ENCODE measurements at places on chromosomes 5 and 9.

DNA sequence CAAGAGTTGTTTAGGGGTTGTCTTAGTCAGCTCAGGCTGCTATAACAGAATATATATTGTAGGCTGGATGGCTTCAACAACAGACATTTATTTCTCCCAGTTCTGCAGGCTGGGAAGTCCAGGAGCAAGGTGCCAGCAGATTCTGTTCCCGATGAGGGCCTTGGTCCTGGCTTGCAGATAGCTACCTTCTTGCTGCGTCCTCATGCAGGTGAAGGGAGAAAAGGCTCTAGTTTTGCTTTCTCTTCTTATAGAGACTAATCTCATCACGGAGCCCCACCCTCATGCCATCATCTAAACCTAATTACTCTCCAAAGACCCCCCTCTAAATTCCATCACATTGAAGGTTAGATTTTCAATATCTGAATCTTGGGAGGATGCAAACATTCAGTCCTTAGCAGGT lies 246.0 kb upstream of the ANKRD55 start:
- DNase-seq, result no peak

DNA sequence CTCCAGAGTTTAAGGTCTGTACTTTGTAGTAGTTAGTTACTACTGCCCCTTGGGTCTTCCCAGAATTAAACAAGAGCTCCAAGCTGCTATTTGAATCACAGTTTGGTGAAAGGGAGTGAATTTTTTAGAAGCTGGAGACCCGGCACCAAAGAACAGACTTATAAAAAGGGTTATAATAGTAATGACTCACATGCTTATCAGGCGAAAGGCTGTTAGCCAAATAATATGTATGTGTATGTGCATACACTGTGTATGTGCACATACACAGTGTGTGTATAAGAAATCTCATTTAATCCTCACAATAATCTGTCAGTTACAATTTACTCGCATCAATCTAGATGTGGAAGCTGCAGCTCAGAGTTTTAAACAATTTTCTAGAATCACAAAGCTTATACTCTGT lies 59.5 kb upstream of the ITGA1 start:
- no peak for DNase-seq

GRCh38 chr5:164233791-164234190 lies 728.4 kb downstream of the MAT2B start:
- no peak for DNase-seq

DNA sequence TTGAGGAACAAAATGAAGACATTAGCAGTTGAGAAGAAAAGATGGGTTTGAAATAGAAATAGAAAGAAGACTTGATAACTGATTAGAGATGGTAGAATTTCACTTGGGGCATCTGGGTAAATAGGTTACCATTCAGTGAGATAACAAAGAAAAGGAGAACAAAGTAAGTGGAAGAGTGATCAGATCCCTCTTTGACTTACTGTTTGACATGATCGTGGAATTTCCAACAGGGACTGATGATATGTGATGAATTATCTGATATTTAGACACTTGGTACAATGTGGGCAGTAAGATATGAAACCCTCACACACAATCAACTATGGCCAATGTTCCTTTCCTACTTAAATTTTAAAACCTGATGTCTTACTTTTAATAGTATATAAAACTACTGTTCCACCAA lies 70.1 kb upstream of the STARD4 start:
- DNase-seq, result no peak

DNA sequence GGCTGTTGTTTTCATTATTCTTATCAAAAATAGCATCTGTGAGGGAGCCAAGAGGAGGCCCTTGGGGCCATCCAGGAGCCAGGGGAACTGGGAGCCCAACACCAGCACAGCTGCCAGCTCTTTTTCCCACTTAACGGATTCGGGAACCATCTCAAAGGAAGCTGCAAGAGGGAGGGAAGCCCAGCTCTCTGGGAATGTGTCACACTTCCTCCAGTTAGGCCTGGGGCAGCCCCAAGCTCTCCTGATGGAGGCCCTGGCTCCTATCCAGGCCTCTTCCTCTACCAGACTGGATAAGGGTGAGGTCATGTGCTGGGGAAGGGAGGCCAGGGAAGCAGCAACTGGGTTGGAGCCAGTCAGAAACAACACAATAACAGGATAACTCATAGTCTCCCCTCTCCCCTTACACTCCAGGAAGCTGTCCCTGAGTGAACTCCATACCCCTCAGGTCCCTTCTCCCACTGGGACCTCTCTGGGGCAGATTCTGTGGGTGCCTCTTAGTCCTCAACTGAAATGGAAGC lies 12.7 kb downstream of the CSF2 start:
- peak; percentile 44 for DNase-seq

DNA sequence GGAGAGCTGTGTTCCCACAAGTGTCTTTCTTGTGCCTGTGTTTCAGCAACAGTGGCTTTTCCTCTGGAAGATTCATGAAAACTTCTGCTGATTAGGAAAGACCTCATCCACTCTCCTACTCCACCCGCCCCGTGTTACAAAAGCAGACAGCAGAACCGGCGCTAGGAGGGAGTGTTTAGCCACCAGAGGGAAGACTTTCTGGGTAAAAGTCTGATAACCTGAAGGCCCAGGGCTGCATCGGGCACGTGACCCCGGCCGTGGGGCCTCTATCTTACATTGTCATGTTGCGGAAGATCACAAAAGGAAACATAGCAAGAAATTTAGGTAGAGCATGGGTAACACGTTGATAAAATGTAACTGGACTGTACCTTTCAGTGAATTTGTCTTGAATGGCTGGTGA lies 32.0 kb upstream of the DMRT2 start:
- DNase-seq, result no peak

- no peak for DNase-seq
Observed at GRCh38 chr9:93830012-93830596, 125.1 kb downstream of the BARX1 start.

DNA sequence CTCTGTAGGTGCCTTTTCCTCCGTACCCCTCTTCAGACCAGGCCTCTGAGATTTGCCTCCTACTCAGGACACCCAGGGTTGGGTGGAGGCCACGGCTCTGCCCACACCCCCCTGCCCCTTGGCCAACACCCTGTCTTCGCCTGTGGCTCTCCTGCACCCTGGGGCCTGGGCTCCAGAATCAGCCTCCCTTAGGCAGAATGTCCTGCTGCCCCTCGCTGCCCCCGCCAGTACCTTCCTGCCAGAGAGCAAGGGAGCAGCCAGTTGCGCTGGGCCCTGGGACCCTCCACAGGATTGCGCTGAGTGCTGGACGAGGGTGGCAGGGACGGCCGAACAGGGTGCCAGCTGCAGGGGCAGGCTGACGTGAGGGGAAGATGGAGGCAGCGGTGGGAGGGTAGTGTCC lies 53.5 kb downstream of the COL5A1 start:
- no peak for DNase-seq

GRCh38 chr9:107422189-107423185 lies 67.1 kb downstream of the KLF4 start:
- peak; percentile 8 for DNase-seq

DNA sequence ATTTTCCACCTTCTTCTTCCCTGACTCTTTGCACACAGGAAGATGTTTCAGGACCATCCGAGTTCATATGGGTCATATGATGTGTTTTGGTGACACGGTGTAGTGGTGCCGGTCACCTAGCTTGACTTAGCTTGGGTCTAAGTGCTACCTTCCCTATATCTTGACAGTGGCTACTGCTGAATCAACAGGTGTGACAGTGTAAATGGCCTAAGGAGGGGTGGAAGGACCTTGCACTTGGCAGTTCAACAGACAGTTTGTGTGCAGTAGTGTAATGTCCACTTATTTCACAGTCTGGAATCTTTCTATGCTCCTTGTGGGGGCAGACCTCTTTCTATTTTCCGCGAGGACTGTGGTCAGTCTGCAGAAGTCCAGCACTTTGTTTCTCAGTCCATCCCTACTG lies 43.8 kb downstream of the CARTPT start:
- no peak for DNase-seq

- no peak for DNase-seq
Observed at GRCh38 chr5:55888205-55888604, 37.0 kb downstream of the IL31RA start.

DNA sequence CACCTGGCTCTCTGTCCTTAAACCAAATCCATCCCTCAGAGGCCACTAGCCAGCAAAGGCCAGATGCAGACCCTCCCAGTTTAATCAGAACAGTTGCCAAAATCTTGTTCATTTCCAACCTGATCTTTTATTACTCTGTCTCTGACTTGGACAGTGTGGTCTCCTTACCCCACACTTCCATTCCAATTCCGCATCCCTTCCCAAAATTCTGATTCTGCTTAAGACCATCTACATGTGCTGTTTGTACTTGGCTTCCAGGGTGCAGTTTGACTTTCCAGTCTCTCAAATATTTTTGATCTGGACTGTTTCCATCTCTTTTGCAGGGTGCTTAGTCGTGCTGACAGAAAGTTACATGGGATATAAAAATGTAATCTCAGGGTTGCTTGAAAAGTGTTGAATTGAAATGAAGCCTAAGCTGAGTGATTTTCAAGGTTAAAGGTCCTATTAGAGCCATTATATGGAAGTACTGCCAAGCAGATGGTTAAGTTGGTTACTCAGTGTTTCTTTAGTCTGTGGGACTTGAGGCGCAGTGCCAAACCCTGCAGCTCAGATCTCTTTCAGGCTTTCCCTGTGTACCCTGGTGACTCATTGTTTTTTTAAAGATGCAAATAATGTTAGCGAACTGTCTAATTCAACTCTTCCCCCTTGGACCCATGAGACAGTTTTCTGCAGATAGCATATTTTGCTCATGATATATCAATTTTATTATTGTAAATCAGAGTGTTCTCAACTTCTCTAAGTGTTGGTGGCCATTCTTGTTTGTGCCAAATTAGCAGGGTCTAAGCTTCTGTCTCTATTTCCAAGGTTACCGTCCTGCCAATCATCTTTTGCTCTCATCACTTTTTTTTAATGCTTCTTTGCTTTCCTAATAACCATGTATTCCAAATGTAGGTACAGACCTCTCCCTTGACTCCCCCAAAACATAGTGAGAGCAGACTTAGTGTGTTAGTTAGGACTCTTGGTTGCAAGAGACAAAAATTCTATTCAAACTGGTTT lies 18.2 kb upstream of the DCP2 start:
- peak; percentile 34 for DNase-seq

DNA sequence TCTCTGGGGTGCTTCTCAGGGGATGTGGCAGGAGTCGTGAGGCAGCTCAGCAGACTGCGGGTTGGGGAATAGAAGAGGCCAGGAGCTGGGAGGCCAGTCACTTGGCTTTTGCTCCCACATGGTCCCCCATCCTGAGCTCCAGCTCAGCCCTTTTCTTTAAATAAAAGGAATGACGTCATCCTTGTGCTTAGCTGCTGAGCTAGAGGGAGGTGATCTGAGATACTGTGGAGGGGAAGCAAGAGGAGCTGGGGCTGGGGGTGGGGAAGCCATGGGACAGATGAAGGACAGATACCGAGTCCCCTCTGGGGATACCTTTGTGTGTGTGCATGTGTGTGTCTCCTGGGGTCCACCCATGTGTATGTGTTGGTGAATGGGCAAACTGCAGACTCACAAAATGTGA lies 89.0 kb upstream of the ARAP3 start:
- DNase-seq, result no peak

- no peak for DNase-seq
Observed at GRCh38 chr5:111404270-111404769, 108.0 kb downstream of the STARD4 start.

DNA sequence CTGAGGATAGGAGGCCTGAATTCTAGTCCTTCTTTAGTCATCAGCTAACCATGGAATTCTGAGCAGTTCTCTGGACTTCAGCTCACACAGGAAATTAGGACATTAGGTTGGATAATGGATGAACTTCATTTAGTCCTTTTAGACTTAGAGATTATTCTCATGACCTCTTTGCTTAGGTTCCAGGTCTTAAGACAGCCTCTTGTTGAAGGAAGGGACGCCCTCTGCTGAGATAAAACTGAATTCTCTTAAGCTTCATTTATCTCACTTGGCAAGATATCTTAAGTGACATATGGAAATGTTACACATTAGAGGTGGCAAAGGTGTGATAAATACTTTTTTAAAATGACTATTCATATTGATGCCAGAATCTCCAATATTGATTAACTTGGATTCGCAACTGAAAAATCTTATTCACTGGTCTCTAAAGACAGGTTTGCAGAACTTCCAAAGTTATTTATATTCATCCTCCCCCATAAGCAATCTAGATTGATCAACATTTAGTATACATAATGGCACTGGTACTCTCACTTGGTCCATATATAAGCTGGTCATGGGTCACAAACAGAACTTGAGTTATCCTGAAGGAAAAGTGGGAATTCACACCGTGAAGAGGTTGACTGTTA lies 16.9 kb upstream of the ZNF366 start:
- DNase-seq, result no peak

GRCh38 chr5:144015961-144016360 lies 154.5 kb downstream of the YIPF5 start:
- DNase-seq, result no peak

DNA sequence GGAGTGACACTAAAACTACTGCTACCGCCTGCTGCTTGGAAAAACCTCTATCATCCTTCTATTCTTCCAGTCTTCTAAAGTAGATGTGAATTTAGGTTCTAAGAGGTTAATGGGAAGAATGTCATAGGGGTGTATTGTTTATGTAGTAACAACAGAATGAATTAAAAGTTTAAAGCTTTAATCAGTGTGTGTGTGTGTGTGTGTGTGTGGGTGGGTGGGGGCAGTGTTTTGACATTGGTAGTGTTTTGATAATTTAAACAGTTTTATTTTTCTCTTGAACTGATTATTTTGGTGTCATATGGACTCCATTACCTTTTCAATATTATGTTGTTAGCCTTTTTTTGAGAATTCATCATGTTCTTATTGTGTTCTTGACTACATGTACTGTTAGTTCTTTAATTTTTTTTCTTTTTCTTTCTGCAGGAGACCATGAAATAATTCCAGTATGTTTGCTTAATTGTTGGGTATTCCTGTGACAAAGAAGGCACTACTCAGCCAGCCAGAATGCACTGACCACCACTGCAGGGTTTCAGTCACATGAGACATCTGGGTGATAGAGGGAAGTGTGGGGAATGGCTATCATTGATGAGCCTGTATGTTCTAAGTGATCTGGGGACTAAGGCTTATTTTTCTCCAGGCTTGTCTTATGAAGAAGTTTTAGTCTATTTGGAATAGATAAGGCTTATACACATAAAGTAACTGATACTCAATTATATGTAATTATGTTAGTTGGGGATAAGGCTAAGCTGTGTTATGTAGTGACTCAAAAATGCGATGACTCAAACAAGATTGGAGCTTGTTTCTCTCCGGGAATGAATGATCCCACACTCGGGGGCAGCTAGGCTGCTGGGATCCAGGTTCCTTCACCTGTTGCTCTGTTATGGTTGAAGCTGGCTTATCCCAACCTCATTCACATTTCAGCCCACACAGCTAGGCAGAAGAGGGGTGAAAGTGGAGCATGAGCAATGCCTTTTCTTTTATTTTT lies 50.2 kb upstream of the ACTBL2 start:
- DNase-seq, result no peak

- DNase-seq, result peak; percentile 8
Observed at GRCh38 chr5:87151547-87151946, 116.1 kb upstream of the RASA1 start.

DNA sequence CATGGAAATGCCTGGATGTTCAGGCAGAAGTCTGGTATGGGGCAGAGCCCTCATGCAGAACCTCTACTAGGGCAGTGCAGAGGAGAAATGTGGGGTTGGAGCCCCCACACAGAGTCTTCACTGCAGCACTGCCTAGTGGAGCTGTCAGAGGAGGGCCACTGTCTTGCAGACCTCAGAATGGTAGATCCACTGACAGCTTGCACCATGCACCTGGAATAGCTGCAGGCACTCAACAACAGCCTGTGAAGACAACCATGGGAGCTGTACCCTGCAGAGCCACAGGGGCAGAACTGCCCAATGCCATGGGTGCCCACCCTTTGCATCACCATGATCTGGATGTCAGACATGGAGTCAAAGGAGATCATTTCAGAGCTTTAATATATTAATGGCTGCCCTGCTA lies 36.9 kb downstream of the TRIP13 start:
- no peak for DNase-seq

GRCh38 chr5:95861221-95861863 lies 38.8 kb upstream of the GLRX start:
- peak; percentile 11 for DNase-seq

All from GOT3 (cell line).